ENCODE measurements at places on chromosomes 2 and 18.

- DNase-seq: no peak
Observed at GRCh38 chr18:9366126-9366714, 31.6 kb downstream of the TWSG1 start.

GRCh38 chr2:137948894-137949293 lies 15.4 kb upstream of the HNMT start:
- DNase-seq: no peak

- no peak for DNase-seq
Observed at GRCh38 chr2:13745330-13745729, 887.2 kb upstream of the LRATD1 start.

GRCh38 chr2:32264422-32265105 lies at the start of gene NLRC4:
Gene NLRC4 (minus strand): TSS chr2:32264886. CDS start chr2:32256775, 8,111 bp downstream.
- DNase-seq: no peak

DNA sequence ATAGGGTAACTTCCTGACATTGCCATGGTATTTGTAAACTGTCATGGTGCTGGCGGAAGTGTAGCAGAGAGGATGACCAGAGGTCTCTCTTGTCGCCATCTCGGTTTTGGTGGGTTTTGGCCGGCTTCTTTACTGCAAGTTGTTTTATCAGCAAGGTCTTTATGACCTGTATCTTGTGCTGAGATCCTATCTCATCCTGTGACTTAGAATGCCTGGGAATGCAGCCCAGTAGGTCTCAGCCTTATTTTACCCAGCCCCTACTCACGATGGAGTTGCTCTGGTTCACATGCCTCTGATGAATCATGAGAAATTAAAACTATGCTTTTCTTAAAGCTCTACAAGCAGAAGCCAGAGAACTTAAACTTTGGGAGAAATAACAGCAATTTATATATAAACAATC lies 12.7 kb upstream of the NFU1 start:
- DNase-seq: no peak

- DNase-seq: no peak
Observed at GRCh38 chr18:8735274-8735673, 29.9 kb downstream of the MTCL1 start.

DNA sequence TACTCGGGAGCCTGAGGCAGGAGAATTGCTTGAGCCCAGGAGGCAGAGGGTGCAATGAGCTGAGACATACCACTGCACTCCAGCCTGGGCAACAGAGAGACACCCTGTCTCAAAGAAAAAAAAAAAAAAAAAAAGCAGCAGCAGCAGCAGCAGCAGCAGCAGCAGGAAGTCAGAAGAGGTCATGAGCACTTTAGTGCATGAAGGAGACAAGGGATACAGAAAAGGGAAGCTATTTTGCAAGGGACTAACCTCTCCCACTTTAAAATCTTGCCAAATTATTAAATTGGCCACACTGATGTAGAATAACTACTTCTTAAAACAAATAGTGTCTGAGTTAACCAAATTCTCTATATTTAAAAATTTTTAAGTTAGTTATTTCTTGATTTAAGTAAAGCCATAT lies 113.4 kb upstream of the PDE1A start:
- DNase-seq: no peak

- DNase-seq: no peak
Observed at GRCh38 chr2:103003750-103004260, 242.0 kb downstream of the TMEM182 start.

DNA sequence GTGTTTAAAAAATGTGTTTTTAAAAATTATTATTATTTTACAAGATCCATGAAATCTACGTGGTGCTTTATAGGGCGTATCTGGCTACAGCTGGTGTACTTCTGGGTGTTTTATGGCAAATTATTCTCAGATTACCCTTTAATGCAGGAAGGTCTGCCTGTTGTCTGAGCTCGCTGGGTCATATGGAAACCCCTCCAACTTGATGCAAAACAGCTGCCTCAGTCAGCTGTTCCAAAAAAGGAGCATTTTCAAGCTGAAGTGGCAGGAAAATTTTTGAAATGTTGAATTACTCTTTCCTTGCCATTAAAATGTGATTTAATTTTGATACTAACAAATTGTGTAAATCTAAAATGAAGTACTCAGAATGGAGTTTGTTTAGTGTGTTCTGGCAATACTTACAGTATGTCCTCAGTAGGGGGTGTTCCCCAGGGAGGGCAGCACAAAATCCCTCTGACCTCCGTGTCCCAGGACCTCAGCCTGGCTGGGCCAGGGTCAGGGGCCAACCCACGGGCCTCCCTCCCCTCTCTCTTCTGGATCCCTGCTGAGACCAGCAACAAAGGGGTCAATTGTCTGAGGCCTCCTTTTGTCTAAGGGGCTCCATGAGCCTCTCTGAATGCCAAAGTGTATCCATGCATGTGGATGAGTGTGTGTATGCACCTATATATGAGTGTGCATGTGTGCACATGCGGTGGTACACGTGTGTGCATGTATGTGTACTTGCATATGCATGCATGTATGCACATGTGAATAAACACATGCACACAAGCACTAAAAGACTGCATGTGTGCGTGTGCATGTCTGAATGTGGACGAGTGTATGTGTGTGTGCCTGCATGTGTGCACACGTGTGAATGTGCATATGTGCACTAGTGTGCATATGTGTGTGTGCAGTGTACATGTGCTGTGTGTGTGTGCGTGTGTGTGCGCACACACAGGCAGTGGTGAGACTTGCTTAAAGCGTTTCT lies 105.4 kb downstream of the ACOXL start:
- DNase-seq: no peak

GRCh38 chr2:1802469-1803216 lies 58.3 kb upstream of the PXDN start:
- DNase-seq: no peak

DNA sequence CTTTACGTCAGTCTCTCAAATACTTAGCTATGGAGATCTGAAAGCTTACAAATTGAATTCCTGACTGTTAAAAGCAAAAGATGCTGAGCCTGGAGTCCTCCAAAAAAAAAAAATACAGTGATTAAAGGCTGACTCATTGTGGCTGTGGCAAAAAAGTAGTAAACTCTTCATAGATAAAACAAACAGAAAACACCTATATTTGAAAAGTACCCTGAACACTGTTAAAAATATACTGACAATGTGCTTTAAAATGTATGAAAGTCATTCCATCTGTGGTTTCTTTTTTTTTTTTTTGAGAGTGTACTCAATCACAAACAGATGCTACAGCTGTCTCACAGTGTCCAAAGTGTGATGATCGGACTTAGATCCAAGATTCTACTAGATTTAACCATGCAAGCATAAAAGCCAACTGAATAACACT lies 267.6 kb upstream of the CYP26B1 start:
- no peak for DNase-seq

GRCh38 chr2:3604207-3604877 lies 9.4 kb downstream of the COLEC11 start:
- no peak for DNase-seq

DNA sequence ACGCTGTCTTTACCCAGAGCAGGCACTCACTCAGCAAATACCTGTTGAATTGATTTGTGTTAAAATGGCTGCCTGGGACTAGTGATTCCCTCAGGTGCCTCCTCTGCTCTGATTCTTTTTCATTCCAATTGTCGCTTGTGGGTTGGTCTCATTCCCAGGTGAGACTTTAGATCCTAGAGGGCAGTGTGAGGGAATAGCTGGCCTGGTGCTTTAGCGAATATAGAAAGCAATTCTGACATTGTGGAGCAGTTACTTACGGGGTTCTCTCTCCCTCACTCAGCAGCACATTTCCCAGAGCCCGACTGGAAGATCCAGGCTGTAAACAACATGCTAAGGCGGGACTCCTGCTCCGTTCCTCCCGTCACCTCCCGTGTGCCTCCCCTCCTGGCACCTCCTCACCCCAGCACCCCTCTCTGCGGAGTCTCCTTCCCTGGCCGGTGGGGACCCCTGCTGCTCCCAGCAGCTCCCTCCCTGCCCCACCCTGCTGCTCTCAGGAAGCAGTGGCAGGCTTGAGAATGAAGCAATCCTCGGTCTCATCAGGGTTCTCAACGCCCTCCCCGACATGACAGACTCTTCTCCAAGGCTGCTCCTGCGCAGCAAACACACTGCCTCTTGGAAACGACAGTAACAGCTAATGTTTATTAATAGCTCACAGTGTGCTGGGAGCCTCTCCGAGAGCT lies 26.9 kb downstream of the CELF4 start:
- DNase-seq: no peak

DNA sequence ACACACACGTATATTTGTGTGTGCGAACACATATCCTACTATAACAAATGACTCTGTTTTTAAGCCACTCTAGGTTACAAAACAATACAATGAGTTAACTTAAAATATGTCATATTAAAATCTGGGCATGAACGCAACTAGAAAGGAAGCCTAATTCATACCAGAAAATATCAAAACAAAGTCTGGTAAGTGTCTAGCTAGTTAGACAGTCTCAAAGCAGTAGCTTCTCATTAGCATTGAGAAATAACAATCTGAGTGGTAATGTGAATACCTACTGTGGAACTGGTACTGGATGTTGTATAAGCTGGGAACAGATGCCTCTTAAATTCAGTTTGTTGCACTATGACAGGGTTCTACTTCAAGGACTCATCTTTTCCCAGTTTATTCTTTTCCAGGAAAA lies 32.5 kb upstream of the WIPF1 start:
- DNase-seq: no peak

- DNase-seq: no peak
Observed at GRCh38 chr2:45009928-45010701, 863 bp upstream of the SIX2 start.

- DNase-seq: no peak
Observed at GRCh38 chr2:197259470-197259999, 51.0 kb downstream of the ANKRD44 start.

GRCh38 chr2:124804014-124804940 lies 779.2 kb downstream of the CNTNAP5 start:
- peak; percentile 9 for DNase-seq

DNA sequence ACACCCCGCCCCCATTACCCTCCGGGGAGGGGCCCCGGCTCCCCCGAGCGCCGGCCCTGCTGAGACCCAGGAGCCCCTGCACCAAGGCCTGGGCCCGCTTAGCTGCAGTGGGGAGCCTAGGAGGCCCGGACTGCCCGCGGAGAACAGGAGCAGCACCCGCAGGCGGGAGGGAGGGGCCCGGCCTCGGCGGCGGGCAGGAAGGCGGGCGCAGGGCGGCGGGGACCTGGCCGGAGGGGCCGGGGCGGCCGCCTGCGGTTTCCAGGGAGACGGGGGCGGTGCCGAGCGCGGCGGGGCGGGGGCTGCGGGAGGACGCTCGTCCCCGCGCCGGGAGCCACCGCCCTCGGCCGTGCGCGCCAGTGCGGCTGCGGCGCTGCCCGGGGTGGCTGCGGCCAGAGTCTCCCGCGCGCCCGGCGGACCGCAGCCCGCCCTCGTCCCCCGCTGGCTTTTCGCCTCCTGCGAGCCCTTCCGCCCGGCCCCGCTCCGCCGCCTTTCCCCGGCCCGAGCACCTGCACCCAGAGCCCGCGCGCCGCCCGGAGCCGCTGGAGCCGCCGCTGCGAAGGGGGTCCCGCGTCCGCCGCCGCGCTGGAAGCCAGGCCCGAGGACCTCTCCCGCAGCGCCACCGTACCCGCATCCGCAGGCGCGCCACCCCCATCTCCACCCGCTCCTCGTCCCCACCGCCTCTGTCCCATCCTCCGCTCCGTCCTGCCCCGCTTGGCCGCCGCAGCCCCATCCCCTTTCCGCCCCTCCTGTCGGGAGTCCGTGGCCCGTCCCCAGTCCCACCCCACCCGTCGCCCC lies 17.2 kb downstream of the GPC1 start:
- peak; percentile 68 for DNase-seq

DNA sequence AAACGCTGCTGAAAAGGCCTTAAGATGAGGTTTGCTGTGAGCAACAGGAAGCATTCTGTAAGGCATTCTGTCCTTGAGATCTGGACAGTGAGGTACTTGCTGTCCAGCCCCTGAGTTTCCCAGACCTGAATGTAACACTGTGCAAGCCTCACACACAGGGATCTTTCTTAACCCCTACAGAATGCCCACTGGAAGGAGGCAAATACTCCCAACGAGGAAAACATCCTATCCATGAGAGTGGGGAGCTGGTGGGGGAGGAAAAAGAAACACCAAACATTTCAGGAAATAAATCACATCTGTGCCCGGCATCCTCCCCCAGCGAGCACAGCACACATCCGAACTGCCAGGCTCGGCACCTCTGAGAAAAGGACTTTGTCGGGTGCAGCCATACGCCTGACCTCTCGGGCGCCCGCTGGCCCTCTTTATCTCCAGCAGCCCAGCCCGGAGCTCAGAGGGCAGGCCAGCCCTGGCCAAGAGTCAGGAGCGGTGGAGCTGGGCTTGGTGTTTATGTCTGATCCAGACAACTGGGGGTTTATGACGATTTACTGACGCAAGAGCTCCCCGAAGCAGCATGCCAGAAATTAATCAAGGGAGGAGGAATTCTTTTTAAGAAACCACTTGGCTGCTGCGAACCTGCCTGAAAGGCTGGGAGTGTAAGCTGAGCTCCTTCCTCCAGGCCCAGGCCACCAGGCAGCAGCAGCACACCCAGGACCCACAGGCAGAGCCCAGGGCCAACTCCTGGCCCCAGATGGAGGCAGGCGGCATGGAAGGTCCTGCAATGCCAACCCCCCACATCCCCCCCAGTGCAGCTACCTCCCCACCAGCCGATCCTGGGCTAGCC lies 72.2 kb downstream of the HDAC4 start:
- no peak for DNase-seq

- peak; percentile 35 for DNase-seq
Observed at GRCh38 chr2:186862869-186863709, 14.1 kb upstream of the ZSWIM2 start.

- no peak for DNase-seq
Observed at GRCh38 chr2:143422681-143423080, 293.5 kb downstream of the ARHGAP15 start.

- DNase-seq: no peak
Observed at GRCh38 chr2:174385201-174385600, 10.3 kb upstream of the SCRN3 start.

GRCh38 chr2:230913406-230914143 lies 11.5 kb downstream of the GPR55 start:
- no peak for DNase-seq

DNA sequence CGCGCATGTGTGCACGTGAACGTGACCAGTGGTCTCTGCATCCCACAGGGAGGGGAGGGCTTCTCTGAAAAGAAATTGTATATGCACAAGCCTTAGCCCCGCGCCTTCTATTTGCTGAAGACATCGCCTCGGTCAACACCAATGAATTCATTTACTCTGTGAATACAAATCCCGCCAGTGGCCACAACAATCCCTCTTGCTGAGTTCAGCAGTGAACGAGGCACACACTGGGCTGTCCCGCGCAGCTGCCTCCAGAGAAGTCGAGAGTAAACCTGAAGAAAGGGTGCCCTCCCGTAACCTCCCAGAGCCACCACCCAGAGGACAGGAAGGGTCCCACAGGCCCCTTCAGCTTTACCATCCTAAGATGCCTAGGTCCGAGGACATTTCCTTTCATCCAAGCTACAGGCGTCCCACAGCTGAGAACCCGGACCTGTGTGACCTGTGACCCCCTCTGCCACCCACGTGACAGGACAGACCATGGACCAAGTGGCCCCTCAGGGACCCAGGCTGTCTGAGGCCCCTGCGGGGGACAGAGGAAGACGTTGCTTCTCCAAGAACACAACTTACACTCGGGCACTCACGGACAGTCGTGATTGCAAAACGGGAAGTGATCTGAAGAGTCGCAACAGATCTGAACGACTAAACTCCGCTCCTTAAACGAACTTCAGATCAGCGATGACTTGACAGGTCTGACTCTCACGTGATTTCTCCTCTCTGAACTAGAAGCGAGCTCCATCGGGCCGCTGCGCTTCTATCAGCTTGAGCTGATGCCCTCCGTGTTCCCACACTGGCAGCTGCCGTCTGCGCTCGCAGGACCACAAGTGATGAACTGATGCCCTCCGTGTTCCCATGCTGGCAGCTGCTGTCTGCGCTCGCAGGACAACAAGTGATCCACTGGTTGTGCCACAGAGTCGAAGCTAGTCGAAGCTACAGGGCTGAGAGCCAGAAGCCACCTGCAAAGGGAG lies 92.7 kb downstream of the ZNF516 start:
- no peak for DNase-seq
